ENCODE measurements at places on chromosomes 13 and 19.

GRCh38 chr19:7643031-7643415 lies 6.1 kb downstream of the STXBP2 start:
- DNase-seq, result no peak

DNA sequence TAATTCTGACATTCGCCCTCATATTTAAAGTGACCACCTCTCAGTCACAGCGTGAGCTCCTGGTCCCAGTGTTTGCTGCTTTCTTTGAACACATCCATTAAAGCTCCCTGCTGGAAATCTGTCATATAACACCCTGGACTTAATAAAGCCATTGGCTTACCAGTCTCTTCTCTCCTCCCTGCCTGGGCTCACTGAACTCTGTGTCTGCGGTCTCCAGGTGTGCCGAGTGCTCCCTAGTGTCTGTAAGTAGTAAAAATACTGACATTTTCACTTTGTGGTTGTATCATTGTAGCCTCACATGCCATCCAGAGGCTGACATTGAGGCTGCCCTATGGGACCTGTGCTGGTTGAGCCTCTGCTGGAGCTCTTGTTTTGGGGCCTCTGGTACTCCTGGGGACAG lies 2.6 kb upstream of the PSG11 start:
- no peak for DNase-seq

GRCh38 chr13:107209824-107210722 lies 642.1 kb upstream of the ARGLU1 start:
- no peak for DNase-seq

- DNase-seq, result no peak
These were observed 7.2 kb upstream of the TUBB4A start for GRCh38 chr19:6509118-6509971.

DNA sequence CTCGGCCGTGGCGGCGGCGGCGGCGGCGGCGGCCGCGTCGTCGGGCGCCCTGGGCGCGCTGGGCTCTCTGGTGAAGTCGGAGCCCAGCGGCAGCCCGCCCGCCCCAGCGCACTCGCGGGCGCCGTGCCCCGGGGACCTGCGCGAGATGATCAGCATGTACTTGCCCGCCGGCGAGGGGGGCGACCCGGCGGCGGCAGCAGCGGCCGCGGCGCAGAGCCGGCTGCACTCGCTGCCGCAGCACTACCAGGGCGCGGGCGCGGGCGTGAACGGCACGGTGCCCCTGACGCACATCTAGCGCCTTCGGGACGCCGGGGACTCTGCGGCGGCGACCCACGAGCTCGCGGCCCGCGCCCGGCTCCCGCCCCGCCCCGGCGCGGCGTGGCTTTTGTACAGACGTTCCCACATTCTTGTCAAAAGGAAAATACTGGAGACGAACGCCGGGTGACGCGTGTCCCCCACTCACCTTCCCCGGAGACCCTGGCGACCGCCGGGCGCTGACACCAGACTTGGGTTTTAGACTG lies 1.7 kb downstream of the SOX1 start:
- no peak for DNase-seq
